ENCODE measurements at places on chromosomes 13 and 19. TPM values are rescaled to one million over a fixed set of nuclear protein-coding genes. Genes with fewer than 3 reads are reported as not detected.

WTIP gene
- total RNA-seq = 19.5 TPM

DNASE2 gene
- total RNA-seq = 19.7 TPM

PSG2 gene
- not detected for total RNA-seq

C19orf73 gene
- total RNA-seq = 1.6 TPM

LYPD3 gene
- total RNA-seq = 0.38 TPM

- DNase-seq = peak; percentile 83
- H3K36me3 ChIP-seq = no peaks in the 10 kb centered on the region
- peaks cover 44% of the 10 kb centered on the region for H3K4me1 ChIP-seq
Observed at GRCh38 chr19:2494447-2495129, 18.7 kb downstream of the GADD45B start.

- peaks cover 6% of the 10 kb centered on the region for H3K27me3 ChIP-seq
- H3K27ac ChIP-seq = no peak overlapping the region
- peaks cover 18% of the 10 kb centered on the region for H3K4me1 ChIP-seq
- DNase-seq = no peak
Observed at GRCh38 chr13:30128095-30128494, 179.3 kb downstream of the KATNAL1 start.

- DNase-seq = no peak
- H3K27ac ChIP-seq = no peak overlapping the region
- no peaks in the 10 kb centered on the region for H3K36me3 ChIP-seq
- H3K4me3 ChIP-seq = no peak overlapping the region
Observed at GRCh38 chr13:112060282-112060830, 6.6 kb upstream of the SOX1 start.

DNA sequence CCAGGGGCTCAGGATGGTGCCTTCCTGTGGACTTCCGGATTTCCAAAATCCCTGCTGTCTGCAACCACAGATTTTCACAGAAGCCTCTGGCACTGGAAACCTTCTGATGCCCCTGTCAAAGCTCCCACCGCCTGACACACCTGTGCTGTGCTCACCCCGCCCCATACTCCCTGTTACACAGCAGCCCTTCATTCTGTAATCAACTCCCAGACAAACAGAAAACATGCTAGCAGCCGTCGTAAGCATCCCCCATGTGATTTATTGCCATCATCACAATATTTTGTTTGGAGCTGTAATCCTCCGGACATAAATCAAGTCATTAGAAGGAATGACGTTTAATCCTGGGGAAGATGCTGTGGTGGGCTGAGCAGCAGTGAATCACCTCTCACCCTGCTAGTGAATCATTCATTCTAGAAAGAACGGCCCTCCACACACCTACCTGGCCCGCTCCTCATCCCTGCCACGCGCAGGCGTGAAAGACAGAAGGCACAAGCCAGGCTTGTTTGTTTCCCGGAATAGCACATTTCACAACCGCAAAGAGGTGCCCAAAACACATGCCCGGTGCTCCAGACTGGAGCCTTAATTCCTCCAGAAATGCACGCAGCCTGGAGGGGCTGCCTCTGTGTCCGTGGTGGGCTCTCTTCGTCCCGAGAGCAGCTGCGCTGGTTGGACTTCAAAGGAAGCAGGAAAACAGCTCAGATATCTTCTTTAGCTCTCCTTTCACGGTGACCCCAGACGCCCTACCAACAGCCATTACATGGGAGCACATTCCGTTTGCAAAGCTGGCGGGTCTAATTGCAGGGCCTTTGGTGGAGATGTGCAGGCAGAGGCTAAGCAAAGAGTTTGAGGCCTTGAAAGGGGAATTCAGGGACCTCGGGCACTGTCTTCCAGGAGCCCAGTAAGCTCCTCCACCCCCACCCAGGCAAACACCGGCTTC lies 41.3 kb upstream of the KCTD15 start:
- H3K4me3 ChIP-seq = no peak overlapping the region
- no peak overlapping the region for H3K27ac ChIP-seq
- no peak for DNase-seq
- peaks cover 7% of the 10 kb centered on the region for H3K4me1 ChIP-seq
- H3K27me3 ChIP-seq = peaks cover 53% of the 10 kb centered on the region
- H3K36me3 ChIP-seq = no peaks in the 10 kb centered on the region

- no peak overlapping the region for H3K27ac ChIP-seq
- H3K4me1 ChIP-seq = no peaks in the 10 kb centered on the region
- H3K4me3 ChIP-seq = no peak overlapping the region
- DNase-seq = no peak
- H3K27me3 ChIP-seq = no peaks in the 10 kb centered on the region
Observed at GRCh38 chr13:71922194-71922593, 55.2 kb upstream of the DACH1 start.

DNA sequence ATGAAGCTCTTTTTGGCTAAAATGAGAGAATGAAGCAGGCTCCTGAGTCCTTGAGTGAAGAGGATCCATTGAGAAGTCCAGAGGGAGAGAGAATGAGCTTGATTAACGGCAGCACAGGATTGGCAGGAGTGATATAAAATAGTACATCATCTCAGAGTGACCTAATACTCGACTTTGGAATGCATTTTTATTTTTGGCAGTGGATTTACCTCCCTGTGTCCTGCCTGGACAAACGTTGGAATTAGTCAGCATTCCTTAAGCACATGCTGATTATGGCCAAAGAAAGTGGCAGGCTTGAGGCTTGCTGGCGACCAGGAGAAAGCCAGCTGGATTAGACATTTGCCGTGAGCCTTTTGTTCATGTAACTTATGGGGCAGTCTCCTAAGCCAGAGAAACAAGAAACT lies 22.9 kb downstream of the LRCH1 start:
- no peaks in the 10 kb centered on the region for H3K36me3 ChIP-seq
- no peak overlapping the region for H3K4me3 ChIP-seq
- peak overlapping the region; percentile 80 for H3K27ac ChIP-seq
- H3K4me1 ChIP-seq = peaks cover 91% of the 10 kb centered on the region
